ENCODE measurements at places on chromosomes 5 and 9. TPM values are rescaled to one million over a fixed set of nuclear protein-coding genes. Genes with fewer than 3 reads are reported as not detected.

Gene SPINK4
- total RNA-seq, result not detected

Gene CD14
- total RNA-seq, result 0.17 TPM

Gene IFNK
- total RNA-seq, result not detected

Gene CKMT2
- 1.0 TPM for total RNA-seq

Gene HAVCR1
- not detected for total RNA-seq

Gene ADGRD2
- not detected for total RNA-seq

Gene GABRA6
- not detected for total RNA-seq

Gene SLC1A3
- 2.7 TPM for total RNA-seq

Gene LCN9
- total RNA-seq, result not detected

Gene LECT2
- total RNA-seq, result not detected

Gene OBP2B
- total RNA-seq, result not detected

Gene RPS23
- total RNA-seq, result 1,868 TPM

Gene MEIKIN
- not detected for total RNA-seq

Gene ADAMTS2
- 28.1 TPM for total RNA-seq

Gene SARDH
- 6.2 TPM for total RNA-seq

Gene UBAC1
- total RNA-seq, result 40.9 TPM

Gene SPINK9
- not detected for total RNA-seq

Gene DDX4
- total RNA-seq, result not detected

Gene LIFR
- total RNA-seq, result 20.0 TPM

Gene SAXO1
- total RNA-seq, result not detected

Gene TNFSF15
- under 0.01 TPM for total RNA-seq

Gene SCGB3A2
- not detected for total RNA-seq

Gene PCDHA3
- not detected for total RNA-seq

Gene CRHBP
- total RNA-seq, result 0.45 TPM

Data from bronchus fibroblast of lung (primary cell).